NB4 (cell line): ENCODE measurements at places on chromosomes 5 and 9.

DNA sequence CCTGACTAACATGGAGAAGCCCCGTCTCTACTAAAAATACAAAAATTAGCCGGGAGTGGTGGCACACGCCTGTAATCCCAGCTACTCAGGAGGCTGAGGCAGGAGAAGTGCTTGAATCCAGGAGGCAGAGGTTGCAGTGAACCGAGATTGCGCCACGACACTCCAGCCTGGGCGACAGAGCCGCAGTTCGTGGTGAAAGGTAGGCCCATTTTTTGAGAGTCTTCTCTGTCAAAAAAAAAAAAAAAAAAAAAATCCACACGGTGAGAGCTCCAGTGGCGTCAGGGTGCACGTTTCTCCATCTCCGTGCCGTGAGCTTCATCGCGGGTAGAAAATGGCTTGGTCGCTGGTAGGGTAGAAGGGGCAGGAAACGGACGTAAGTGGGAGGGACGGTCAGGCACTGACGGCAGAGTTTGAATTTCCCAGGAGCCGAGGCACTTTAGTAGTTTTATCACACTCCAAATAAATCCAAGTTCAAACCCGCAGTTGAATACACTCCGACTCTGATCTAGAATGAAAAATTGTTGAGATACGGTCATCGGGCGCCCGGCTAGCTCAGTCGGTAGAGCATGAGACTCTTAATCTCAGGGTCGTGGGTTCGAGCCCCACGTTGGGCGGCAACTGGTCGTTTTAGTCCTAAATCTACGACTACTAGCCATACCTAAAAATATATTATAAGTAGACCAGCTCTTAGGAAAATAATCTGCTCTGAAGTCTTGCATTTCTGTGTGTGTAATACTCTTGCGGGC is 2.4 kb upstream of the TRIM7 start:
- peak; percentile 85 for DNase-seq

GRCh38 chr9:98168941-98169488 is 23.4 kb downstream of the CORO2A start:
- DNase-seq, result peak; percentile 81

DNA sequence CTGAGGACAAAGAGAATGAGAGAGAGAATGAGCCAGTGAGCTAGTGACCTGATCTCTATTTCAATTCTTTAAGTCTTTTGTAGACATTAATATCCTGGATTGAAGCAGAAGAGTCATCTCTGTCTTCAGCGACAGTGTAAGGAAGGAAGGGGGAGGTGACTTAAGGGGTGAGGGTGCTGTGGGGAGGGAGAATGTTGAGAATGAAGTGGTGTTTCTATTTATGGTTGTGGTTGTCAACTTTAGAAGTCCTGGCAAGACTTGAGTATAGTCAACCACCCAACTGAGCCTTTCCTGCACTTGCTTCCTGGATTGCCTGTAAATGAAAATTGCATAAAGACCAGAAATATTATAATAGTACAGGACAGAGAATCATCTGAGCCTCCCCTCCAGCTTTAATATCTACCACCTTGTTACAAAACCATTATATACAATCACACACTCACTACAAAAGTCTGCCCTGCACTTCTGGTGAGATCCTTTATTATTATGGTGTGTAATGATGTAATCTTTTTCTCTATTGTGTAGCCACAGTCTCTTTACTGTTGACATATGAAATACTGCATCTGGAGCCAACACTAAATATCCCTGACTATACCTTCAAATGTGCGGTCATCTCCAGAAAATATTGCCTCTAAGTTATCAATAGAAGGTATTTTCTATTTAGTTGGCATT is 91.7 kb downstream of the NTRK2 start:
- no peak for DNase-seq

- DNase-seq, result peak; percentile 71
Observed at GRCh38 chr9:123353984-123354591, 1.9 kb upstream of the CRB2 start.

GRCh38 chr5:67941614-67942401 is 273.7 kb upstream of the PIK3R1 start:
- no peak for DNase-seq

DNA sequence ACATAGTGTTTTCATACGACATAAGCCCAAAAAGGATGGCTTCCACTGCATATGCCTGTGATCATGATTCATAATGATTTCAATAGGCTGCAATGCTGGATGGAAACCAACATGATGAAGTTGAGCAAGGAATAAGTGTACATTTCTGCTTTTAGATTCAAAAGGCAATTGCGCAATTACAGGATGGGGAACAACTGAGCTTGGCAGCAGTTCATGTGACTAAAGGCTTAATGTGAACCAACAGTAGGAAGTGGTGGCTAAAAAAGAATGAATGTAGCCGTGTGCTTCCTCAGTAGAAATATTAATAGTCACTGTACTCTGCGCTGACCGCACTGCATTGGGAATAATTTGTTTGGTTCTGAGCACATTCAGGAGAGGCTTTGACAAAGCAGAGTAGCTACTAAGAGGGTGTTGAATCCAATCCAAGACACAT is 51.2 kb downstream of the SLC1A3 start:
- DNase-seq, result peak; percentile 99

DNA sequence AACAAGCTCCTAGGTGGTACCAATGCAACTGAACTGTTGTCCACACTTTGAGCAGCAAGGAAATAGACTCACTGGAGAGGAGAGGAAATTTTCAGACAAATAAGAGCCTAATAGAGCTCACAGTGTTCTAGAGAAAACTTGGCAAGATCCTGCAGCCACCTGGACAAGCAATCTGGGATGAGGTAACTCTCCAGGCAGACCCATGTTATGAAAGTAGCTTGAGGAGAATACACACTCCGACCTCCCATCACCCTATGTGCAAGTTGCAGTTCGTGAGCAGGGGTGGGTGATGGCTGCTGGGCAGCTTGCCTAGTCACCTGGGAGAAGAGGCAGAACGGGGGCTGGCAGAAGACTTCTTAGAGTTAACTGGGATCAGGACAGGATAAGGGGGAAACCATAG is 102.2 kb downstream of the KLF4 start:
- no peak for DNase-seq

GRCh38 chr9:128208946-128209669 is 5.9 kb downstream of the DNM1 start:
- no peak for DNase-seq

DNA sequence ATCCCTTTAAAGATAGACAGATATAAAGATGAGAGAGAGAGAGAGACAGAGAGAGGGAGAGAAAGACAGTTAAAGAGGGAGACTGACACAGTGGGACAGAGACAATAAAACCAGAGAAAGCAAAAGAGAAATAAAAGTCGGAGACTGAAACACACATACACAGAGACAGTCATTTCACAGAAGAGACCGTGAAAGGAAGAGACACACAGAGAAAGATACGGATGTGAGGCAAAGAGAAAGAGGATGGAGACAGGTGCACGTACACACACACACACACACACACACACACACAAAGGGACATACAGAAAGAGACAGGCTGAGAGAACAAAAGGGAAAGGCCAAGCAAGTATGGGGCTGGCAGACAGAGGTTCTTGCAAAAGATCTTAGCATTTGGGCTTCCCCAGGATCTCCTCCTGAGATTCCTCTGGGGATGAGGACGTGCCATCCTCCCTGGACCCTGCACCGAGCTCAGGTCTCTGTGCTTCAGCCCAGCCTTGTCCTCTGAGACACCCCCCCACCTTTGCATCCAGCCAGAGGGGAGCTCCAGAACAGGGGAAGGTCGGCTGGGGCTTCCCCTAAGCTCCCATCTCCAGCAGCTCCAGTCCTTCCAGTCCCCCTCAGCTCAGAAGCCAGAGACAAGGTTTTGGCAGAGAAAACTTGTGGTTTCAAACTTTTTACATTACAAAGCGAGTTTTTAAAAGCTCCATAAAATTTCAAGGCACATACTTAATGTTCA is 318.4 kb upstream of the PANK3 start:
- DNase-seq, result no peak

DNA sequence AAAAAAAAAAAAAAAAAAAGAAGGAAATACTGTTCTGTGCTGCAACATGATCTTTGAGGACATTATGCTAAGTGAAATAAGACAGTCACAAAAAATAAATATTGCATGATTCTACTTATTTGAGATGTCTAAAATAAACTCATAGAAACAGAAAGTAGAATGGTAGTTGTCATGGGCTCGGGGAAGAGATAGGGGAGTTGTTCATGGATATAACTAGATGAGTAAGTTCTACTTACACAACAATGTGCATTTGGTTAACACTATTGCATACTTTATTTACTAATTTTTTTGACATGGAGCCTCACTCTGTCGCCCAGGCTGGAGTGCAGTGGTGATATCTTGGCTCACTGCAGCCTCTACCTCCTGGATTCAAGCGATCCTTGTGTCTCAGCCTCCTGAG is 15.2 kb downstream of the MAML1 start:
- no peak for DNase-seq

DNA sequence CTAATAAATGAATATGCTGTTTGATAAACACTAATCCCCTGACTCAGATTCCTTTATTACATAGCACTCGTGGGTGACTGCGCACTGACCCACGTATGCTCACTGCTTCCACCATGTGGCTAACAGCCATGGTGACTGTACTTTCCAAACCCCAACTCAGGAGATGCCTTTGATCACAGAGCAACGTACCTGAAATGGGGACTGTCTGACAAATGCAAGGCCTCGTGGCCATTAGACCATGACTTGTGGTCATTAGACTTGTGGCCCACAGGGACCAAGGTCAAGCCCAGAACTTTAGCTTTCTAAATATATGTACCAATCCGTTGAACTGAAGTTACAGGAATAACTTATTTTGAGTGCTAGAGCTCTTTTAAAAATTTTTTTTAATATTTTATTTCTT is 46.6 kb downstream of the CYFIP2 start:
- peak; percentile 58 for DNase-seq

- no peak for DNase-seq
Observed at GRCh38 chr5:63249960-63250359, 671.3 kb downstream of the LRRC70 start.

DNA sequence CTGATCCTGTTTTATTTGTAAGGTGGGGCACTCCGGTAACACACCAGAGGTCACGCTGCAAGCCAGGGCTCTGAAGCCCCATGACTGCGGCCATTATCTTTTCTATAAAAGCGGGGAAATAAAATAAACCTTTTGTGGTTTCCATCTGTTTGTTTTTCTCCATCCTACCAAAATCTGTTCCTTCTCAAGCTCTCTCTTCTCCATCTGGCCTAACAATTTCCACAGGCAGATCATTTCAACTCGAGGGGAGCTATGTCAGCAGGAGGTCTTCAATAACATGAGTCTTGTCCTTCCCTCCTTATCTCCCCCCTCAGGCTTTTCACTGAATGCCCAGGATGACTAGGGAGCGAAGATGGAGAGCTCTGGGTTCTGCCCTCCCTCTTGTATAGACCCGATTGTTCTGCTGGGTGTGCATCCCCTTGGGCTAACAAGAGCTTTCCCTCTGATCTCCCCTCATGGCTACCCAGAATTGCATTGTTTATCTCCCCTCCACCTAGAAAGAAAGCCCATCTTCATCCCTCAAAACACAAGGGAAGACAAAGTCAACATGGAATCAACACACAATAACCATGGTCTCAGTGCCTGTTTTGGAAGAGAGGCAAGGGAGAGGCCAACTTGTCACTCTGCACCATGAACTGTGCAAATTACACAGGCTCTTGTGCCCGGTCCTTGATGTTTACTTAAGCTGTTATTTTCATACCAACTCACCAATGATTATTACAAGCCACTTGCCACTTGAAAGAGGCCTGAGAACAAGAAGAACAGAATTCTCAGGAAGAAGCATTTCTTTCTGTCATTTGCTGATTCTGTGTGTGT is 187.8 kb downstream of the FANCC start:
- no peak for DNase-seq

DNA sequence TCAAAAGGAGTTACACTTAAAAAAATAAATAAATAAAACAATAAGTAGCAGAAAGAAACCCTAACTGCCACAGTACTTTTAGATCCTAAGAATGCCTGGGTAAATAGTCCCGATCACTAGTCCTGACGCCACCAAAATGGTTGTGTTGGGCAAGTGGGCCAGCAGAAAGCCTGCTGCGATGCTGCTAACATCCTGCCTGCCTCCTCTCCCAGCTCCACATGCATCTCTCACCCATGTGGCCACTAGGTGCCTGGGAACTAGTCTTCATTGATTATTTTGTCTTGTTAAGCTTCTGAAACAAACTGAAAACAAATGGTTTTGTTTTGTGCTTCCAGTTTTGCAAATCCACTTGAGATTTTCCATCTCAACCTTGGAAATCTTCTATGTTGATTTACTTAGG is 54.4 kb upstream of the TRAF1 start:
- DNase-seq, result no peak

DNA sequence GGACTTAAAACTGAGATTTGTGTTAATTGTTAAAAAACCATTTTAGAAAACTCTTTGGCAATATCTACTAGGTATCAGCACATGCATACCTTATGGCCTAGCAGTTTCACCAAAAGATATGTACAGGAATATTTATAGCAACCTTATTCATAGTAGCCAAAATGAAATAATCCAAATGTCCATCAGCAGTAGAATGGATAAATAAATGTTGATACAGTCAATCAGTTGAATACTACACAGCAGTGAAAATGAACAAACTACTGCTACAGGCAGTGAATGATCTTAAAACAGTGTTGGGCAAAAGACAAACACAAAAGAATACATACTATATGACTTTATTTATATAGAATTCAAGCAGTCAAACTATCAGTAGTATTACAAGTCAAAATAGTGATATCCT is 16.4 kb downstream of the RFESD start:
- DNase-seq, result no peak

- no peak for DNase-seq
Observed at GRCh38 chr5:154673506-154673905, 81.7 kb upstream of the LARP1 start.

- peak; percentile 71 for DNase-seq
Observed at GRCh38 chr9:33782395-33783152, 12.8 kb upstream of the PRSS3 start.

- no peak for DNase-seq
Observed at GRCh38 chr9:113641100-113641885, 177.8 kb downstream of the RGS3 start.

DNA sequence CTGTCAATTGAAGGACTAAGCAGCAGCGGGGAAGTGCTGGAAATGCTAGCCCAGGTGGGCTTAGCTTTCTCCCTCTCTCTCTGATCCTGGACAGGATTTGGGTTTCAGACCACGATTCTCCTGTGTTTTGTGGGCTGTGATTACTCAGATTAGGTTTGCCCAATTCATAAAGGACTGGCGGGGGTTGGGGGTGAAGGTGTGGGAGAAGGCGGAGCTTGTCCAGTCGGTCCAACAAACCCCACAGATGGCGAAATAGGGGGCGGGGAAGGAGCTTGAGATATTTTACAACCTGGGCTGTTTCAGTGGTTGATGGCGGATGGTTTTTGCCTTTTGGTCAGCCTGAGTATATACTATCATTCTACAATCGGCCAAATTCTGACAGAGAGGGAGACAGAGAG is 35.2 kb downstream of the PCDHAC2 start:
- DNase-seq, result no peak

GRCh38 chr5:172909931-172910502 is 49.2 kb upstream of the RPL26L1 start:
- no peak for DNase-seq

- DNase-seq, result no peak
Observed at GRCh38 chr9:91873637-91874051, 76.4 kb downstream of the ROR2 start.

- no peak for DNase-seq
Observed at GRCh38 chr5:113059232-113060040, 82.8 kb downstream of the DCP2 start.
